NCI-H774 (cell line): ENCODE measurements at places on chromosomes 6 and 20.
A peak's percentile ranks its signal among the peaks of the same experiment; 100 is the strongest.

- DNase-seq: no peak
These were observed 11.4 kb downstream of the SYTL3 start for GRCh38 chr6:158661156-158661685.

DNA sequence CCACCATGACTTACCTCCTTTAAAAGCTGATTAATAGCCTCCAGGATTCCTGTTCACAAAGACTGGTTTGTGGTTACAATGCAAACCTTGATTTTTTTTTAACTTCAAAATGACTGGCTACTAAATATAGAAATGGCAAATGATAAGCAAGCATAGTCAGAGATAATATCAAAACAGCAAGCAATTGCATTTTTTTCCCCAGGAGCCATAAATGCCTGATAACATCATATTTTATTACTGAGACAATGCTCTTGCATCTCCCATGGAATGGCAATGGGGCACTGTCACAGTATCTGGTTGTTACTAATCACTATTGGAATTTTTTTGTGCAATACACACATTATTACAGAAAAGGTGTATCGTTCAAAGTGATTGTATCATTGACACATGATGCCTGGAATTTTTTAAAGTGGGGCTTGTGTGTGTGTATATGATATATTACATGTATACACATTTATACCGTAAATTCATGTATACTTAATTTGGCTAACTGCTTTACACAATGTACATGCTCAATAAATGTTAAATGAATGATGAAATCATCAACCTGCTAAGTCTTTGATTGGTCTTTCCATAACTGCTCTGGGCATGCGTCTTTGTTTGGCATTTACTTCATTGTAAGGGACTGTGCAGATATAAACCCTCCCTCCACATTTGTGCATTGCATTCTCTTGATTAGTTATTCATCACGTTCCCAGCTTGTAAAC is 980 bp upstream of the SALL4 start:
- no peak for DNase-seq

GRCh38 chr20:9617940-9618339 is 103.5 kb downstream of the LAMP5 start:
- peak; percentile 70 for DNase-seq

- DNase-seq: no peak
These were observed 35.8 kb upstream of the NOP56 start for GRCh38 chr20:2616634-2617033.

DNA sequence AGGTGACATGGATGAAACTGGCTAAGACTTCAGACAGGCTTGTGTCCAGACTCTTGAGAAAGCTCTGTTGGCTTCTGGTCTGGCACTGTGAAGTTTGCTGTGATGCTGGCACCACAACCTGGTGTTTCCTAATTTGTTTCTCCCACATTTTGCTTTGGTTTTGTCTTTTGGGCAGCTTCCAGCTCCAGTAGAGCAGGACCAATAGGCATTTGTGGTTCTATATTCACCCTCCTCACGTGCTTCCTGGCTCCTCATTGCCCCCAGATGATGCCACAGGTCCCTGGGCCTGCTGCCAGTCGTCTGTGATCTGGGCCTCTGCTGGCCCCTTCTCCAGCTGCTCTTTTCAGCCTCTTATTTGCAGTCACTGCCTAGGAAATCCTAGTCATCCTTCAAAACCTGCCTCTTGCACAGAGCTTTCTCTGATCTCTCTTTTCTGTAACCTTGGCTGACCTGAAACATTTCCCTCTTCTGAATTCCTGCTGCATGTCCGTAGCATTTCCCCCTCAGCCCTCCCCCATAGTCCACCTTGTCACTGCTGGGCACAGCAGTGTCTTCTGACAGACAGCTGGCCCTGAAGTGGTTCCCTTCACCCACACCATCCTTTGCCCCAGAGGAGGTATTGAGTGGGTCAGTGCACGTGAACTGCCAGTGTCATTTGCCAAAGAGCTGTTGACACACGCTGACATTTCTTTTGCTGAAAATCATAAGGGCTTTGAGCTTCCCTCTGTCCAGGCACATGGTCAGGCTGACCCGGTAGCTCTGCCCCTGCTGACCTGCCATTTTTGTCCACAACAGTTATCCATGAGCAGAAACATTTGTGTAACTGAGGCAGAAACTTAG is 63.0 kb downstream of the PTPN1 start:
- no peak for DNase-seq

DNA sequence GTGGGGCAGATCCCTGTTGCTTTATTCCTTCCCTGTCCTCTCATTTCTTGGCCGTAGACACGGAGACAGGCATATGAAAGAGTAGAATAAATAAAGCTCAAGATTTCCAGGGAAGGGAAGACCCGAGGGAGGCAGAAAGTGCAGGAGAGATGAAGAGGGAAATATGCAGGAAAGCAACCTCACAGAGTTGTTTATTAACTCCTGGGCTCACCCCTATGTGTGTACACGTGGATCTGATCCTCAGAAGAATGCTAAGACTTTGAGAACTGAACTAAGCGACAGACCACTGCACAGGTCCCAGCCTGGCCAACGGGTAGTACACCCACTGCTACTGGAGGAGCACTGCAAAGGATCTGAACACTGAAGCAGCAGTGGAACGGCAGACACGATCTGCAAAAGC is 156.2 kb downstream of the KIF16B start:
- no peak for DNase-seq

DNA sequence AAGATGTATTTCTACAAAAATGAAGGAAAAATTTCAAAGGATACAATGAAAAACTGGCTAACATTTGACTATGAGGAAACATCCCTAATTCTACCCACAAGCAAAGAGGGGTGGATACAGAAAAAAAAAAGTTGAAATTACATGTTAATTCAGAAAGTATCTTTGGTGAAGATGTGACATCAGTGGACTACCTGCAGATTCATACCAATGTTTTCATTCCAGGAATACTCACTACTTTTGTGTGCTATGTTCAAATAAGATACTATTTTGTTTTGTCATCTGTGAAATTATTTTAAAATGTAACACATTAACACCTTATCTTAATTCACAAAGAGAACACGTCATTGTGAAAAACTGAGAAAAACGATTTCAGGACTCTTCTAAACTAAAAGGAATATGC is 159.3 kb upstream of the SHLD1 start:
- no peak for DNase-seq

DNA sequence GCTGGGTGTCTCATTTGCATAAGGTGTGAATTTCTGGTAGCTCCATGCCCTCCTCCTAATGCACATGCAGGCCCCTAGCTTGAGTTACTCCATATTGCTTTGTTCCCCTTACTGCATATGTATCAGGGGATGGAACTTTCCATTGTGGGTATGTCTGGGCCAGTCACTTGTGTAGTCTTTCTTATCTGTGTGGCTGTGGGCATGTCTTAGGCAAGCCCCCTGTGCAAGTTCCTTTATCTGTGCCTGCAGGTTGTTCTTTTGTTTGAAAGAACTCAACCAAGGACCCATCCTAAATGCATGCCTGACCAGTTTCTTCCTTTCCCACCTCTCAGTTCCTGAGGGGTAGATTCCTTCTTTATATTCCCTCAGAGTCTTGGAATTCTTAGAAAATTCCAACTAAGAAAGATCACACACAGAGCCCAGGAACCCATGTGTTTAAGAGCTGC is 23.6 kb downstream of the MBOAT1 start:
- no peak for DNase-seq

DNA sequence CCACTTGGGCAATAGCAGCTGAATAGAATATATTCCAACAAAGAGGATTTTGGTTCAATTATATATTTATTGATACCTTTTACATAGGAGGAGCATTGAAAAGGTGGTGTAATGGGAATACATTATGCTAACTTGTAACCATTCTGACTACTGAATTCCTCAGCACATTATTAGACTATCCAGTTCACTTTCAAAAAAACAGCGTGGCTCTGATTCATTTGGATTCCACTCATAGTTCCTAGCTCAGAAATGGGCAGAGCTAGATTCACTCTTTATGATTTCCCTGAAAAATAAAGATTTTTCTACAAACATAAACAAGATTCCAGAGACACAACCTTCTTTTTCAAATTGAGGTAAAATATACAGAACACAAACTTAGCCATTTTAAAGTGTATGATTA is 9.2 kb upstream of the TRERF1 start:
- DNase-seq: no peak

DNA sequence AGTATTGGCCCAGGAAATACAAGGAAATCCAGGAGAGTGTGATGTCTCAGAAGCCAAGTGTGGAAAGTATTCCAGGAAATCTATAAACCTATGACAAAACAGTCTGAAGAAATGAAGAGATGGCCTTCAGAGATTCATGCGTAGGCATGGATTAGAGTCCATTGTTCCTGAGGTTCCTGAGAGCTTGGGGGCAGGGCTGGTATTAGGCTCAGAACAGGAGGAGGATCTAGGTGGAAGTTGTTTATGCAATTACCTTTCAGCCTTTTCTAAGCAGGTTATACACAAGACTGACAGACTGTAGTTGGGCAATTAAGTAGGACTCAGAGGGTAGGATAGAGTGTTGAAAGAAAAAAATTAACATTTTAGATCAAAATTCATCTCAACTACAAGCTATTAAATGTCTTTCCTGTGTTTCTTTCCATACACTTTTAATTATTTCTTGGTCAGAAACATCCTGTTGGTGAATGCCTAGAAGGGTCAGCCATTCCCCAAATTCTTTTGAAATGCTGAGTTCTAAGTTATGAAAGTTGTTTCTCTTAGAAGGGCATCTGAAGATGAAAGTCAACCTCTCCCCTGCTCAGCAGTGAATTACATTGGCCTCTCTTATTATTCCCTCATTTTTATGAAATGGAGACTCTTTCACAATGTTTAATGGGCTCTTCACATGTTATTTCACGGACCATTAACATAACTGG is 201.2 kb upstream of the MYLIP start:
- no peak for DNase-seq

DNA sequence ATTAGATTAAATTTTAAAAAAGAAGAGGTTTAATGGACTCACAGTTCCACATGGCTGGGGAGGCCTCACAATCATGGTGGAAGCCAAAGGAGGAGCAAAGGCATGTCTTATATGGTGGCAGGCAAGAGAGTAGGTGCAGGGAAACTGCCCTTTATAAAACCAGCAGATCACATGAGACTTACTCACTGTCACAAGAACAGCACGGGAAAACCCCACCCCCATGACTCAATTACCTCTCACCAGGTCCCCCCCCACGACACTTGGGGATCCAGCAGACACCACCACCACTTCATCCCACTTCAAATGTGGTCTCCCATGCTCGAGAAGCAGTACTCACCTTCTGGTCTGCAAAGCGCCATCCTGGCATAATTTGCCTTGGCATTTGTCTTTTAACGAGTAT is 24.6 kb downstream of the MTFR2 start:
- DNase-seq: no peak

GRCh38 chr6:148528292-148528691 is 185.7 kb downstream of the SASH1 start:
- DNase-seq: no peak

GRCh38 chr6:46135176-46135575 is 5.4 kb downstream of the ENPP4 start:
- no peak for DNase-seq

GRCh38 chr6:37686111-37686510 is 11.6 kb downstream of the MDGA1 start:
- no peak for DNase-seq

- no peak for DNase-seq
These were observed 138.4 kb downstream of the PREX1 start for GRCh38 chr20:48689388-48689787.

GRCh38 chr6:169074526-169074925 is 179.1 kb downstream of the THBS2 start:
- no peak for DNase-seq

DNA sequence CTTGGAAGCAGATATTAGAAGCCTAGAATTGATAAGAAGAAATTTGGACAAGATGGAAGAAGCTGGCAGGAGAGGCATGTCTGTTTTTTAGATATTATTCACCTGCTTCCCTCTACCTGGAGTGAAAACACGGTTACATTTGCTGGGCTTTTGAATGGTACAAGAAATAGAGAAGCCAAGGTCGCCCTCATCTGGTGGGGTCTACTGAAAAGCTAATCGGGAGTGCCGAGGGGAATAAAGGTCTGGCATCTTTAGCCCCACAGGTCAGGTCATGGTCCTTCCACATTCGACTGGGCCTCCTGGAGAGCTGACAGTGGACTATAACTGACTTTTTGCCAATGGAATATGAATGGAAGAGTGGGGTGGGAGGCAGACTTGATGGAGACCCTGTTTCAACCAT is 4.6 kb upstream of the C2 start:
- no peak for DNase-seq

DNA sequence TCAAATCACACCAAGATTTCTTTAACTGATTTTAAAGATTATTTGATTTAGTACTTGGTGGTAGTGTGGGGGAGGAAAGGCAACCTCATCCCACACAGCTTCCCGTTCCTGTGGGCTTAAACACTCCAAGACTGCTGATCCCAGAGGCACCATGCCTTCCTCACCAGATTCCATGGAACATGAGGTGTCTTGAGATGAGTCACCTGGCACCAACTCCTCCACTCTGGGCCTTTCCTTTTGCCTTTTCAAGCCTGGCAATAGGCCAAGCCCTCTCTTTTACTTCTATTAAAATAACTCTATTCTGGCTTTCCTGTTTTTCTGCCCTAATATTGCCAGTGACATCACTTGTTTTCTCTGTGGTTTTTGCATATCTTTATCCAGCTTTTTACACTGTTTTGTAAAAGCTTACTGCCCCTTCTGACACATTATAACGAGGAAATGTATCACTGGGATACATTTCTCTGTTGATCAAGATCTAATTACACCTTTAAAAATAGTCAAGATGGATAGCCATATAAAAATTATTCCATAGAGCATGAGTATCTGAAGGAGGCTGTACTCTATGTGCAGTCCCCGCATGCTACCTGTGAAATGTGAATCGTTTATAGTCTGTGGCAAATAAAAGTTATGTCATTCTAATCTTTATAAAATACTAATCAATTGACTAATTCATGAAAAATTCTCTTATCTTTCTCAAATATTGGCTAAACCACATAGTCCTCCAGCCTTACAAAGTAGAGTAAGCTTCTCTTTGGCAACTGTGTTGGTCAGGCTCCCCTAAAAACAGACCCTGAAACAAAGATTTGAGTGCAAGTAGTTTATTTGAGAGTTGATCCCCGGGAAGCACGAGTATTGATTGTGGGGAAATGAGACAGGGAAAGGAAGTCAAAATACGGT is 257.8 kb upstream of the KCNQ5 start:
- no peak for DNase-seq

GRCh38 chr20:4853757-4854560 is 132.2 kb downstream of the PRND start:
- no peak for DNase-seq

GRCh38 chr6:135423649-135424128 is 73.9 kb downstream of the AHI1 start:
- peak; percentile 59 for DNase-seq

DNA sequence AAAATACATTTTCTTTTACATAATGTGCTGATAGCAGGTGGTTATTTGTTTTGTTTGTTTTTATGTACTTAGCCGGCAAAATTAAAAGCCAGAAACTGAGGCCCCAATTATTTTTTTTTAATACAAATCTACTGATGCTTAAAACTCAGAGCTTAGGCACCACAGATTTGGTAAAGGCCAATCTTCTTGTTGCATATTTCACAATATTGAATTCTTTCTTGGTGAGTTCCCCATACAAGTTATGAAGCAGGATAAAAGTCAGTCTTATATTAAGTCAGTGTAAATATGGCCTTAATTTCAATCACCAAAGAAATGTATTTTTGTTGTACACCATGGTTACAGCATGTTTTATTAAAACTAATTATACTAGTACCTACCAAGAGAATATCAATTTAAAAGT is 16.3 kb upstream of the ZDHHC14 start:
- no peak for DNase-seq
